ENCODE measurements at places on chromosomes 7 and 10.

DNA sequence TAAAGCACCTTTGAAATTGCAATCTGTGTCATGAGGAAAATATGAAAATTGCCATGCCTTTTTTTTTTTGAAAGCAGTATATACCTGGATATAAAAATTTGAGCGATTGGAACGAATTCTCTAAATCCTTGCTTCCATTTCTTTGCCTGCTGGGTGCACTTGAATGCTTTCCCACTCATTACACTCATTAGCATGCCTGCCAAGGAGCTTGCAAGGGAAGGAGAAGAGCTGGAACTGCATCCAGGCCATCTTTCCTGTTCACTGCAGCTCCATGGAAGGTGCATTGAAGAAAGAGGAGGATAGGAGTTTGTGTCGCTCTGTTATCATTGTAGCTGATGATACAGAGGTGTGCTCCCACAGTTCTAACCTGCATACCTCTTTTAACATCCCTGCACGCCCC, 102.4 kb upstream of the GJD4 start:
- DNase-seq, result no peak

DNA sequence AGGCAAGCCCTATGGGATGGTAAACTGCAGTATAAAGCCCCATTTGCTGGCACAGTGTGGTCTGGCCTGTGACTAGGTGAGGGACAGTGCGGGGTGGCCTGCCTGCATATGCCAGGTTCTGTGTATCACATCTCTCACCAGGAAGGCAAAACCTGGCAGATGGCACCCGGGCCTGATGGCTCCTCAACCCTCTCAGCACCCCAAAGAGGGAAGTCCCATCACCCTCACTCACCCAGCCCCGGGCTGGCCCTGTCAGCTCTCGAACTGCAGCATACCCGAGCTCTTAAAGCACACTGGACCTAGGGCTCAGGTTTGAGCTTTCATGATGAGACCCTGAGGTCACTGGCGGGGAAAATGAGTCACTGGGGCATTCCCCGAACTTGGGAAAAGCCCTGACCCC, 130.5 kb downstream of the LHPP start:
- no peak for DNase-seq

DNA sequence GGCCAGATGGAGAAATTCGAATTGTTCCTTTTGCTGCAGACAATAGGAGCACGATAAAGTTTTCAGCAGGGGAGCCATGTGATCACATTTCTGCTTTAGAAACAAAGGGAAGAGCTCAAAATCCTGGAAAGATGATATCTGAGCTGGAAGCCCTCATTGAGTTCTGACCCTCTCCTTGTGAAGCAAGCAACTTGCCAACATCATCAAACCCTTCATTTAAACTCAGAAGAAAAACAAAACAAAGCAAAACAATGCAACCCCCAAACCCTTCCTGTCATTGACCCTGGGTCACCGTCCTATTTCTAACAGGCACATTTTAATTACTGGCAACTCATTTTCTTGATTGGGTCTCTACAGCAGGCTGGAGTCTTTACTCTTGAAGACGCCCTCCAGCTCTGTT, 198.3 kb upstream of the ZNF32 start:
- no peak for DNase-seq

- no peak for DNase-seq
These were observed 79.9 kb upstream of the EN2 start for GRCh38 chr7:155377838-155378579.

GRCh38 chr7:80392229-80393169, 119.4 kb downstream of the GNAT3 start:
- DNase-seq, result no peak

GRCh38 chr7:12939694-12940093, 252.3 kb downstream of the ARL4A start:
- no peak for DNase-seq

GRCh38 chr10:31669357-31669756, 259.3 kb downstream of the ARHGAP12 start:
- no peak for DNase-seq

DNA sequence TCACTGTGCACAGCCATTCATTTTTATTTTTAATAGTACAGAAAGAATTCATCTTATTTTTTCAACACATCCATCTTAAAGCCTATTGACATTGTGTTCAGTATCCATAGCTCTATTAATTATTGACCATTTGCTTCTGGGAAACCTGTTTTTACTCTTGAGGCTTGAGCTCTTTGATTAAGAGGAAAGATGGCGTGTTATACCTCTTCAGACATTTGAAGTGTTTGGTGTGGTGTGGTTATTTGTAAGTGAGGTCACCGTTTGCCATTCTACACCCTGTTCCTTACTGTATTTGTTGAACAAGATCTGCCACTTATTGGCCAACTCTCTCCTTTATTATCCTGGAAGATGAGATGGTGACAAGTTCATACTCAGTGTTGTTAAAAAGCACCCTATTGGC, 18.4 kb downstream of the C7orf57 start:
- DNase-seq, result no peak

GRCh38 chr10:96122824-96123223, 7.3 kb upstream of the ZNF518A start:
- no peak for DNase-seq

- no peak for DNase-seq
These were observed 265.9 kb downstream of the SNX13 start for GRCh38 chr7:17674166-17674942.

DNA sequence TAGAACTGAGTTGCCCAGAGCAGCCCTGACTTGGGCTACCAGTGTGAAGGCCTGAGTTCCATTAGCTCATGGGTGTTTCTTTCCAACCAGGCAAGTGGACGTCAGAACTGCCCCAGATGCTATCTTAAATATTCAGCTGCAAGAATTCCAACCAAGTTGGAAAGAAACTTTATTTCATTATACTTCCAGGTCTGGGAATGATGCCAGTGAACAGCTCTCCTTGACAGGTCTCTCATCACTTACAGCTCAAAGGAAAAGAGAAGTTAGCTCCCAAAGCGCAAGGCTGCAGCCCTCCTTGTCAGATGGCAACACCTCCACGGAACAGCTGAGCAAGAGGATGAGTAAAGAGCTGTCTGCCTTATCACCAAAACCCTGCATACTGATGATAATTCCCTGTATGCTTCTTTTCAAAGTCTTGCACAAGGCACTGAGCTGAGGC, 255.5 kb upstream of the AOAH start:
- DNase-seq, result no peak

- no peak for DNase-seq
These were observed 18.8 kb upstream of the CLDN12 start for GRCh38 chr7:90384433-90384832.

DNA sequence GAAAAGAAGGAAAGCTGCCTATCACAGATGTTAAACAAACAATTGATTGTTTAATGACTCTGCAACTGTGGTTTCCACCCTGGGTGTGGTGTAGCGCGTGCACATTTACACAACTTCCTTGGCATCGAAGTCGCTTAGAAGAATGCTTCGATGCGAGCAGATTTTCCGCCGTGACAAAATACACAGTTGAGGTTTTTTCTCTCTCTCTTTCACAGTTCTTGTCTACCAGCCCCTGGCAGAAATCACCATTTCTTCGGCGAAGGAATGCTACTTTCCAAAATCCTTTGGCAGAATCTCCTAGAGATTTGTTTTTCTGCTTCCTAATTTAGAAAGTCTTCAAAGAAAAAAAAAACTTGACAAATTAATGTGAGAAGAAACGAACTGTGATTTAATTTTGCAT, 70.7 kb upstream of the C1QL3 start:
- no peak for DNase-seq

- DNase-seq, result no peak
These were observed 55.6 kb downstream of the MCU start for GRCh38 chr10:72747521-72747920.

- DNase-seq, result no peak
These were observed 11.6 kb downstream of the TMEM273 start for GRCh38 chr10:49176310-49177268.

DNA sequence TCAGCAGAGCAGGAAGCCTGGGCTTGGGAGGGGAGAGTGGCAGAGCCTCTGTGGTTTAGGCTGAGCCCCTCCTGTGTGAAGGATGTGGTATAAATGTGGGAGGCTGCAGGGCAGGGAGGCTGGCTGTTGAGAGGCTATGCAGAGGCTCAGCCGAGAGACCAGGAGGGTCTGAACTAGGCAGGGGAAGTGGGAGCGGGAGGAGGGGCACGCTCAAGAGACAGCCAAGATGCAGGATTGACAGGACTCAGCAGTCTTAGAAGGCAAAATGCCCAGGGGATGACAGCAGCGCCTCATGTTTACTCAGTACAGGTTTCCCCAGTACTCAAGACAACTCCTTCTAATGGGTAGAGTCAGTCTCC, 24.3 kb downstream of the BTBD16 start:
- DNase-seq, result no peak

- DNase-seq, result no peak
These were observed 94.9 kb upstream of the EEPD1 start for GRCh38 chr7:36058020-36058592.

DNA sequence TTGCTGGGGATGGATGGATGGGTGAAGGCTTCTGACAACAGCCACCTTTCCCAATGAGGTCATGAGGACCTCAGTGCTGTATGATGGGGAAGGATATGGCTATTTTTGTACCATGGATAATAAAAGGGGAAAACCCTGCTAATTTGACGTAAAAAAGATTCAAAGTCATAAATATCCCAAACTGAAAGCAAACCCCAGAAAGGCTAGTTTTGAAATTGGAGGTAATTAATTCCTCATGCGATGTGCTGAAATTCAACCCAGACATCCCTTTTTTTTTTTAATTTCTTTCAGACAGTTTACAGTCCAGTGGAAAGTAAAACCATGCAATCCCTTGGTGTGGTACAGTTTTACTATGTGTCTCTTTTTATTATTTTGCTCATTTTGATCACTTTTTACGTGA, 254.5 kb upstream of the BMPER start:
- DNase-seq, result peak; percentile 66

DNA sequence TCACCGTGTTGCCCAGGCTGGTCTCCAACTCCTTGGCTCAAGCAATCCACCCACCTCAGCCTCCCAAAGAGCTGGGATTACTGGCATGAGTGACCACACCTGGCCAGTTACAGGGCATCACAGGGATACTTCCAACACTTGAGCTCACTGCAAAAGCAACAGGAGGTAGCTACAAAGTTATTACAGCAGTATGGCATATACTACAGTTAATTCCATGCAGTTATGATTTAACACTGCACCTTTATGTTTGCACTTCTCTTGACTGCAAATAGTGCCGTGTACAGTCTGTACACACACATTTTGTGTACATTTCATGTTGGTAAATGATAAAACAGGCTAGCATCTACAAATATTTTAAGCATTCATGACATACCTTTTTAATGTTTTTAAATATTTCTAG, 21.3 kb downstream of the SRPK2 start:
- no peak for DNase-seq

DNA sequence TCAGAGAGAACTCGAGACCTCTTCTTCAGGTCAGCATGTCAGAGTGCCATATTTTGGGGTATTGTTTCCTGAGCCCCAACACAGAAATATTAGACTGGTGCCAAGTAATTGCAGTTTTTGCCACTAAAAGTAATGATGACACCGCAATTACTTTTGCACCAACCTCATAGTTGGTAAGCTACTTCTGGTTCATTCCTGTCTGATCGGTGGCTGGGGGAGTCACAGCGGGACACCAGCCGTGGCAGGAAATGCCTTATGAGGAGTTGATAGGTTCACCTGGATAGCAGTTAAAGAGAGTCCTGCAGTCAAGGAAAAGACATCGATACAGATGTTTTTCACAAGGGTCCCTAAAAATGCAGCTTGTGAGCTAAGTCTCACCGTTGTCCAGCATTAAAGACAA, 23.9 kb upstream of the ATP6V0A4 start:
- no peak for DNase-seq

GRCh38 chr7:139058943-139059342, 23.1 kb upstream of the ZC3HAV1L start:
- DNase-seq, result no peak

GRCh38 chr10:122021828-122022227, 32.9 kb downstream of the TACC2 start:
- no peak for DNase-seq

DNA sequence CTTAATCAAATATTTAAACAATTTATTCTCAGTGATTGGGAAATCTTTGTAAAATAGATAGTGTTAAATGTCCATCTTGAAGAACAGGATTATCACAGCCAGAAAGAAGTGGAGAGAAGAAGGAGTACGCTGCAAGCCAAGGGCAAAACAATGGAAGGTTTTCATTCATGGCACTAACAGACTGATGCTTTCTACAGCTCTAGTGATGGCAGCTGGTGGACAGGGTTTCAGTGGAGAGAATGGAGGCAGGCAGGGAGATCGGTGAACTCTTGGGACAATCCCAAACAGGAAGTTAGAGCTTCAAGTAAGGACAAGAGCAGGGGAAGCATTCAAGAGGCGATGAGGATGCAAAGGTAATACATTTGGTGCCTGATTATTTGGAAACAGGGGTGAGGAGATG, 207.0 kb downstream of the JAZF1 start:
- no peak for DNase-seq

GRCh38 chr10:1203216-1203615, 147.0 kb downstream of the WDR37 start:
- no peak for DNase-seq

DNA sequence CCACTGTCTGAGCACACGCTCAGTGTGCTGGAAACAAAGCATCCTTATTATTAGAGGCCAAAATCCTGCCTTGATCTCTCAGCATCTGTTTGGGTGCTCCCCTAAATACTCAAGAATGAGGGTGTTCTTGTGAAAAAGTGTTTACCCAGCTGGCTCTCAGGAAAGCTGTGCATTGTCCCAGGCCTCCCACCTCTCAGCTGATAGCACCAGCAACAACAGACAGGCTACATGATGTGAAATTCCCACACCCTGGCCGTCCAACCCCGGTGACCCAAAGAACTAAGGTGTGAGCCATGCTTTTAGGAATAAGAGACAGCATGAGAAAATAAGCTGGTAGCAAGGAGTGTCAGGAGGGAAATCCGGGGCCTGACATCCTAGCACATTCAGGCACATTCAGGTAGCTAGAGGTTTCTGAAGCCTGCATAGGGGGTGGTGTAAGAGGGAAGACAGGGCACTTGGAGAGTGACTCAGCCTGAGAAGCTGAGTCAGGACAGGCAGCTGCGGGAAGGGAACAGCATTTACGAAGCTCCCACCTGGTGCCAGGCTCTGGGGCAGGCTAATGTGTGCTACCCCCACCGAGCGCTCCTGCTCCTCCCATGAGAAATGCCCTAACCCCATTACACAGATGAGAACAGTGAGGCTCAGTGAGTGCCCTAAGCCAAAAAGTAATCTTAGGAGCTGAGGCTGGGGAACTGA, 205.6 kb downstream of the GRID1 start:
- no peak for DNase-seq

GRCh38 chr7:155520114-155520513, 26.2 kb downstream of the CNPY1 start:
- no peak for DNase-seq

DNA sequence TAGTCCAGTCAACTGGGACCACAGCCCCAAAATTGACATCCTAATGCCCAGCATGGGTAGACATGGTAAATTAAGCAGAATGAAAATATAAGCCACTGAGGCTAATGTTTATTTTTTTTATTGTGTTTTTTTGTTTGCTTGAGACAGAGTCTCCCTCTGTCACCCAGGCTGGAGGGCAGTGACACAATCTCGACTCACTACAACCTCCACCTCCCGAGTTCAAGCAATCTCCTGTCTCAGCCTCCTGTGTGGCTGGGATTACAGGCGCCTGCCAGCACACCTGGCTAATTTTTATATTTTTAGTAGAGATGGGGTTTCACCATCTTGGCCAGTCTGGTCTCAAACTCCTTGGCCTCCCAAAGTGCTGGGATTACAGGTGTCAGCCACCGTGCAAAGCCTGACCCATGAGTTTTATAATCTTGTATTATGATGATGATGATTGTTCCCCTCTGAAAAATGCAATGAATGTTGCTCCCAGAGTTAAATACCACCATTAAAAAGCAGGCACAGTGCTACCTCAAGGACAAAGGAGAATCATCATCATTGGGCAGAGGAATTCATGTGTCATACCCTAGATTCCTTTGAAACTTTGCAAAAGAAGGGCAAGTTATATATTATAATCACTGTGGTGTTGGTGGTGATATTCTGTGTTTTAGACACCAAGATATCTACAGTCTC, 228.0 kb downstream of the PARD3 start:
- no peak for DNase-seq
